ENCODE measurements at places on chromosomes 4 and X.

DNA sequence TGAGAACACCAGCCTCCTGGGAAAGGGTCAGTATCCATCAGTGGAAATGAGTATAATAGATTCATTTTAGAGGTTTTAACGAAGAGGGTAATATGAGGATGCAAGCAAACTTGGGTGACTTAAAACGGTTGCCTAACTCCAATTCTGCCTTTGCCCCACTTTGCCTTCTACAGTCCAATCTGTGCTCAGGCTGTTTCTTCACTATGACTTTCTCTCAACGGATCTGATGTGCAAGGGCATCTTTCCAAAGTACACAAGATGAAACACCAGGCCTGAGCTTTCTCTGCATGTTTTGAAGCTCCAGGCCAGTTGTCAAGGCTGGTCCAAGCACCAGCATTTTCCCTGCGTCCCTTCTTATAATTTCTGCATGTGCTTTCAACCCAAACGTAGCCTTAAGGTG, 68.0 kb upstream of the TMEM164 start:
- no peak for DNase-seq

DNA sequence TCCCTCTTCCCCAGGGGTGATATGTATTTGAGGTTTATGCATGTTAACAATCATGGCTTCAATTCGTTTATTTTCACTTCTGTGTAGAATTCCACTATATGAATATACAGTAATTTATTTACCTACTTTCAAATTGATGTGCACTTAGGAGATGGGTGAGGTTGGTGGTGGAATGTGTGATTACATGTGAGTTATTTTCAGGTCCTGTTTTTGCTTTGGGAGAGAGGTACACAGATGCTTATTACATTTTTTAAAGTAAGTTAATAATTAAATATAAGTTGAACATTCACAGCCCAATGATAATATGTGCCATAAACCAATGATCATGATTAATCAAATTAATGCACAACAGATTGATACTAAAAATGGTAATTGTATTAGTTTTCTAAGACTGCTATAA, 79.5 kb downstream of the SPRY1 start:
- no peak for DNase-seq

DNA sequence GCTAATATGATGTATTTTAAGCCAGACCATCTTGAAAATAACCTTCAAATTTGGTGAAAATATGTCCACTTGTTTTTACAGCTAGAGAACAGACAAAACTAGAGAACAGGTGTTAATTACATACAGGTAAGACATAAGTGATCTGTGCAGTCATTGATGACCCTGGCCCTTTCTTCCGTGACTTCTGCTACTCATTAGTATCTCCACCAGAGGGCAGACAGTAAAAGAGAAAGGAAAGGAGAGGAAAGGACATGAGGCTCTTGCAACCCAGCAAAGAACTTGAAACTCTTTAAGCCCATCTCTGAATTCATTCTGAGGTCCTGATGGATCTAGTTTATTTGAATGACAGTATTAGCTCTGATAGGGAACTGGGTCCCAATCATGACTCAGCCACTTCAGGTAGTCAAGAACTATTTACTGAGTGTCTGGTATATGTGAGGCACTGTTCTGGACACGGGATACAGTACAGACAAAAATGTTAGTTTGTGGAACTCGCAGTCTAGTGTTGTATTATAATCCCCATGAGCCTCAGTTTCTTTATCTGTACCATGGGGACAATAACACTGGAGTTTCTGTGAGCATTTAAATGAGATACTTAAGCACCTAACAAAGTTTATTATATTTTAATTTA, 121.0 kb upstream of the TEX13D start:
- peak; percentile 35 for DNase-seq

DNA sequence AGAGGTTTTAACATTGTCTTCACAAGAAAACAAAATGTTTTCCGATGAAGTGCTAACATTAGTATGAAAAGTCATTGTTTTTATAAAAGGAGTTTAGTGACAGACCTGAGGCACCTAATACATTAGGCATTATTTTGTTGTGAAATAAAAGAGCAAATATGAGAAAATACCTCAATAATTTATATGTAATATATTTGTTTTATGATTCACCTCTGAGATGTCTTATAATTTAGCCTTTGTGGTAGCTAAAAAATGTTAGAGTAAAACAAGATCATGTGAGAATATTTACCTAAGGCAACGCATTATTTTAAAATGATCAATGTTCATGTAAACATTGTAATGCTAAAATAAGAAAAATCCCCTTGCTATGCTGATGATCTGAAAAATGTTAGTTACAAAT, 100.9 kb upstream of the WDFY3 start:
- no peak for DNase-seq

DNA sequence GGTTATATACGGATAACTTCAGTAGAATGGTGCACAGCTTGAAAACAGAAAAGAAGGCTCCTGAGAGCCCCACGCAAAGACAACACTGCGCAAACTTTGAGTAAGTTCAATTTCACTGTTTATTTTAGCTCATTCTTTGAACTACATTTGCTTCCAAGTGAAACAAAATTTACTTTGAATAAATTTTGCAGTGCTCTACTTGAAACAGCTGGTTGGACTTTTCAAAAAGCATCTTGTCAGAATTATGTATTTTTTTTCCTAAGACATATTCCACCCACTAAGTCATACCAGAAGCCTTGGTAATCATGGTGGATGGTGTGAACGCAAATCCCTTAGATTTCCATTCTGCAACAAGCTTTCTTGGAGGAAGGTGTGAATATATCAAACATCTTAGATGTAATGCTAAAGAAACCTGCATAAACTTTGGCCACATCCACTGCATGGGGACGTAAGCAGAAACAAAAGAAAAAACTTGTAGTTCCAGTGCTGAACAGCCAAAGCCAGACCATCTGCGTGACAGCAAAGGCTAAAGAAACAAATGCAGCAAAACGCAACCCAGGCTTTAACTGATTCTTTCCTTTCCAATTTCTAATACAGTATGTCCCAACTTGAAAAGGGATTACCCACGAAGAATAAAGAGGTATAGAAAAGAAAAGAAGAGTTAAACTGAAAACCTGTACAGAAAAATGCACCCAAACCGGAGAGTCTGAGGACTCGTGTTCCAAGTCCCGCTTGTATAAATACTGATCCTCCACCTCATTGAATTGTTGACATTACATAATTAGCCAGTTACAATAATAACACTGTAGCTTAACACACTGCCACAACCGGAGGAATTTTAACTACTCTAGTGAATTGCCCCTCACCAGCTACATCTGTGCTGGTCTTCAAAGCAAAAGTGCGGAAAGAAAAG, 90.9 kb downstream of the SH3RF1 start:
- peak; percentile 75 for DNase-seq

DNA sequence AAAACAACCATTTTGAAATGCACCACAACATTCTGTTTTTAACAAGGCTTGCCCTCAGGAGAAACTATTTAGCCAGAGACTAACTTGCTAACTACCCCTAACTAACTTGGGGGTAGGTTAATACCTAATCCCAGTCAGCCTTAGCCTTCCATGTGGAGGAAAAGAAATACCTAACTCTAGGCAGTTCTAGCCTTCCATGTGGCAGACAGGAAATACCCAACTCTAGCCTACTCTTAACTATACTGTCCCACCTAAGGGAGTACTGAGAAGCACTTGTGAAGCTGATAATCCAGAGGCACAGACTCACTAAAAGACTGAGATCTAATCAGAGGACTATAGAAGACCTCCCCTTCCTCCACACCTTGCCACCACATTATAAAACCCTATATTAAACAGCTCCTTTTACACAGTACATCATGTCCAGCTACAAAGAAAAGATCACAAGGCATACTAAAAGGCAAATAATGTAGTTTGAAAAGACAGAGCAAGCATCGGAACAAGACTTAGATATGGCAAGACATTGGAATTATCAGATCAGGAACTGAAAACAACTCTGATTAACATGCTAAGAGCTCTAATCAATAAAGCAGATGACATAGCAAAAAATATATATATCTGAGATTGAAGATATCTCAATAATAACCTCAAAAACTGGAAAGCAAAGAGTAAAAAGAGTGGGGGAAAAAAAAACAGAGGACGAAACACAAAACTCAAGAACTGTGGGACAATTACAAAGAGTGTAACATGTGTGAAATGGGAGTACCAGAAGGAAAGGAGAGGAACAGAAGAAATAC, 52.2 kb downstream of the FRYL start:
- DNase-seq: no peak

- no peak for DNase-seq
These were observed 102.8 kb upstream of the PCDH18 start for GRCh38 chr4:137635108-137635507.

- DNase-seq: peak; percentile 39
These were observed 2.2 kb downstream of the SLIT2 start for GRCh38 chr4:20253735-20254409.

DNA sequence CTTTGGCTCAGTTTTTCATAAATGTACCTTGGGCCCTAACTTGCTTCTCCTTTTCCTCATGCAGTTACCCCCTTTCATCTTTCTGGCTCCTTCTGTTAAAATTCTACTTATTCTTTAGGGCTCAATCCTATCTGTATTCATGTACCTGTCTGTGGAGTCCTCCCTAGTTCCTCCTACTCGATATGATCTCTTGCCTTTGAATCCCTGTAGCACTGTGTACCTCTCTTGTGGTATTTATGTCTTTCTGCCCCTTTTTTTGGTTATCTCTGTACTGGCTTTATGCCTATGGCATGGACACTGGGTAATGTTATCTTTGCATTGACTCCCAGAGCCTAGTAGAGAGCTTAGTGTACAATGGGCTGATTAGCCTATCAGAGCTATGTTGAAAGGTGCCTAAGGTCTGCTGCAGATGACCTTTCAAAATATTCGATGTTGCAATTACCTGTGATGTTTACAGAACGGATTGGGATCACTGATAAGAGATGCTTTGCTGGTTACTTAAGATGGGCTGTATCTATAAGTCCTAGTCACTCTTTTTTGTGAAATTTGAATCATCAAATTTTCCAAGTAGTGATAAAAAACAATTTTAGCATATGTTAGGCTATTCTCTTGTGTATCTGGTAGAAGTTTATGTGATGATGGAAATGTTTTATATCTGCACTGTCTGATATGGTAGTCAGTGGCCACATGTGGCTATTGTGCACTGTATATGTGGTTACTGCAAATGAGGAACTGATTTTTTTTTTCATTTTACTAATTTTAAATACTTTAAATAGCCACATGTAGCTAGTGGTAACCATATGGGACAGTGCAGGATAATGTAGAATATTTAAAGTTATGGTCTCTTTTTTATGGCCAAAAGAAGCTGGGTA, 33.5 kb downstream of the TMEM164 start:
- DNase-seq: no peak

DNA sequence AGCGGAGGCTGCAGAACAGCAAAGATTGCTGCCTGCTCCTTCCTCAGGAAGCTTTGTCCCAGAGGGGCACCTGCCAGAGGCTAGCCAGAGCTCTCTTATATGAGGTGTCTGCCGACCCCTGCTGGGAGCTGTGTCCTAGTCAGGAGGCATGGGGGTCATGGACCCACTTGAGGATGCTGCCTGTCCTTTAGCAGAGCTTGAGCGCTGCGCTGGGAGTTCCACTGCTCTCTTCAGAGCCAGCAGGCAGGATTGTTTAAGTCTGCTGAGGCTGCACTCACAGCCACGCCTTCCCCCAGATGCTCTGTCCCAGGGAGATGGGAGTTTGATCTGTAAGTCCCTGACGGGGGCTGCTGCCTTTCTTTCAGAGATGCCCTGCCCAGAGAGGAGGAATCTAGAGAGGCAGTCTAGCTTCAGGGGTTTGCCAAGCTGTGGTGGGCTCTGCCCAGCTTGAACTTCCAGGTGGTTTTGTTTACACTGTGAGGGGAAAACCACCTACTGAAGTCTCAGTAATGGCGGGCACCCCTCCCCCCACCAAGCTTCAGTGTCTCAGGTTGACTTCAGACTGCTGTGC, 10.9 kb downstream of the DCK start:
- DNase-seq: no peak

- DNase-seq: no peak
These were observed 15.5 kb upstream of the HTRA3 start for GRCh38 chr4:8254076-8254475.

DNA sequence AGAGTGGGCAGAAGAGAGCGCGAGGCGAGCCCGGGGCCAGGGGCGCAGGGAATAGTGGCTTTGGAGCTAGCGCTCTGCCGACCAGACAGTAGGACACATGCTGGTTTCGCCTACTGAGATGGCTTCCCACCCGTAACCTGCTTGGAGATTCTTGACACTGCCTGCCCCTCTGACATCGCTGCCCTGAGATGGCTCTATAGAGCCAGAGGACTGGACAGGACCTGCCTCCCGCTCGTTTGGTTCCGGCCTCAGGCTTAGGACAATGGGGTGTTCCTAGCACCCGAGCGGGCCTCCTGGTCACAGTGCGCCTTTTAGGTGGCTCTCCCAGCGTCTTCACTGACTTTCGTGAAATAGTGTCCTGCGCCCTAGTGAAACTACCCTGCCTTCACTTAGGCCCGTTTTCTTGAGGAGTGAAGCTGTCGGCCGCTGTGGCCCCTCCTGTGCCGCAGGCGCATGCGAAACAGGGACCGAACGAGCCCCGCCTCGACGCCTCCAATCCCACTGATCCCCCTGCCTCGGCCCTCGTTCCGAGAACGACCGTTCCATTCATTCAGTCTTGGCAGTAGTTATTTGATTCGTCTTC, 608 bp downstream of the TAF1 start:
- peak; percentile 27 for DNase-seq

GRCh38 chr4:49032440-49033161, 46.5 kb downstream of the CWH43 start:
- DNase-seq: no peak

DNA sequence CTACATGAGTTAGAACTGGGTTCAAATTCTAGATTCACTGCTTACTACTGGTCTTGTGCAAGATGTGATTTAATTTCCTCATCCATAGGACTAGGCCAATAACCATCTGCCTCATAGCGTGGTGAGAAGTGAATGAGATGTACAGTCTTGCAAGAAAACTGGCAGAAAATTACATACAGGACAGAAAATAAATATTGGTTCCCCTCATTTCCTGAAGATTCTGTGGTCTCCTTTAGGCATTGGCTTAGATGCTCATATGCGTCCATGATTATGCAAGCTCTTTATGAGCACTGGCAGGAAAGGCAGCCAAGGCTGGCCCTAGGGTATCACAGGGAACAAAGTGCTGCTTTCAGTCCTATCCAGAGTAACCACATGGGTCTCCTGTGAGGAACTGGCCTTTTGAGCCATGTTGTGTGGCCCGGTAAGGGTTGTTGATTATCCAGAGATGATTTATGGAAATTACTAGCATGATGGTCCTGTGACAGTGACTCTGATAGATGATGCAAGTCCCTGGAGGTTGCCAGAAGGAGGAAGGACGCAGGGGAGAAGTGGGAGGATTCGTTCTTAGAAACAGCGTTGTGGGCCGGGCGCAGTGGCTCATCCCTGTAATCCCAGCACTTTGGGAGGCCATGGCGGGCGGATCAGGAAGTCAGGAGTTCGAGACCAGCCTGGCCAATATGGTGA, 9.9 kb upstream of the MOB1B start:
- peak; percentile 31 for DNase-seq

All from tongue (tissue), 3 donors.